ENCODE measurements at places on chromosomes 11 and 22. TPM values are rescaled to one million over a fixed set of nuclear protein-coding genes. Genes with fewer than 3 reads are reported as not detected.

DNA sequence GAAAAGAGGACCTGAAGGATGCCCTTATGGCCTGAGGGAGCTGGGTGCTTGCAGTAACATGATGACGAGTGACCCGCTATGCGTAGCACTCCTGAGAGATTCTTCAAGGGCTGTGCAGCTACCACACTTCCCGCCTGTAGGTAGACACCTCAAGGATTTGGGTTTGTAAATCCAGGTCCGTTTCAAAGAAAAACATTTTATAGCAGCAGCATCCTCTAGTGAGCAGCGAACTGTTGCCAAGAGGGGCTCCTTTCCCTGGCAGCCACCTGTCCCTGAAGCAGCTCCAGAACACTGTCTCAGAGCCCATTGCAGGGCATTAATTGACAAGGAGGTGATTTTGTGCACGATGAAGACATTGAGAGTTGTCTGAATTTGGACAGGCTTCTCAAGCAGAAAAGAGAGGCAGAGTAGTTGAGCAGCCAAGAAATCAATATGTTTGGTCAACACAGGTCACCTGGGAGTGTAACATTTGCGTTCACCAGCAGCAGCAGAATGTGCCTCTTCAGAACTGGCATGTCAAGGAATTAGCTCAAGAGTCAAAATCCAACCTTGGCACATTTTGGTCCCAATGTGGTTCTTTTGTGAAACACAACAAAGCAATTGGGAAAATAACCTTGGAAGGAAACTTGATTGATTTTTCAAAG, 209.8 kb upstream of the MTNR1B start:
- no peak for DNase-seq

DNA sequence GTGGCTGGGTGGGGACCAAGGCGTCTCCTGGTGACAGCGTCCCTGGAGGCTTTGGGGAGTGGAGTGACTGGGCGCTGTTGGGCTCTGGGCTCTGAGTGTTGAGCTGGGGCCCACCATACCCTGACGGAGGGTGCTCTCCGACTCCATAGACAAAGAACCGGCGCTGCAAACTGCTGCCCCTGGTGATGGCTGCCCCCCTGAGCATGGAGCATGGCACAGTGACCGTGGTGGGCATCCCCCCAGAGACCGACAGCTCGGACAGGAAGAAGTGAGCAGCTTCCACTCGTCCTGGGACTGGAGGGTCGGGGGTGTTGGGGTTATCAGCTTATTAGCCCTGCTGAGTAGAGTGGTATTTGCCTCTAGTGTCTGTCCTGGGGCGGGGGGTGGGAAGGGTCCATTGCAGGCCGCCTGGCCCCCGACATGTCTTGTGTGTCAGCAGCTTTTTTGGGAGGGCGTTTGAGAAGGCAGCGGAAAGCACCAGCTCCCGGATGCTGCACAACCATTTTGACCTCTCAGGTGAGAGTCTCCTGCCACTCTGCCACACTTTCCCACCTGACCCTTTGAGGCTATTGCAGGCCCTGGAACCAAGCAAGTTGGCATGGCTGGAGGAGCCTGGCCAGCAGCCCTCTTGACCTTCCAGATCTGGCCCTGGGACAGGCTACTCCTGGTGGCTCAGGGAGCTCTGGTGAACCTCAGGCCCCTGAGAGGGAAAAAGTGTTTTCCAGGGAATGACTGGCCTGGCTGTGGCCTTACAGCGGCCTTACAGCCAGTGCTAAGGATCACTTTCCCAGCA, 7.6 kb downstream of the CLDN5 start:
- DNase-seq = no peak

- no peak for DNase-seq
Measured at GRCh38 chr11:61627850-61628661, 47.2 kb upstream of the SYT7 start.

- no peak for DNase-seq
Measured at GRCh38 chr22:50293441-50294318, 13.8 kb downstream of the PLXNB2 start.

- no peak for DNase-seq
Measured at GRCh38 chr11:118450451-118450850, 14.2 kb downstream of the KMT2A start.

C11orf21 gene
- 1.0 TPM for polyA plus RNA-seq

CHST1 gene
- 9.9 TPM for polyA plus RNA-seq

PKP3 gene
- 0.38 TPM for polyA plus RNA-seq

ADM gene
- 6.0 TPM for polyA plus RNA-seq

CELSR1 gene
- 4.4 TPM for polyA plus RNA-seq
